ENCODE measurements at places on chromosomes 7 and 10.

- DNase-seq, result no peak
These were observed 476.2 kb downstream of the GRM8 start for GRCh38 chr7:126776498-126776897.

DNA sequence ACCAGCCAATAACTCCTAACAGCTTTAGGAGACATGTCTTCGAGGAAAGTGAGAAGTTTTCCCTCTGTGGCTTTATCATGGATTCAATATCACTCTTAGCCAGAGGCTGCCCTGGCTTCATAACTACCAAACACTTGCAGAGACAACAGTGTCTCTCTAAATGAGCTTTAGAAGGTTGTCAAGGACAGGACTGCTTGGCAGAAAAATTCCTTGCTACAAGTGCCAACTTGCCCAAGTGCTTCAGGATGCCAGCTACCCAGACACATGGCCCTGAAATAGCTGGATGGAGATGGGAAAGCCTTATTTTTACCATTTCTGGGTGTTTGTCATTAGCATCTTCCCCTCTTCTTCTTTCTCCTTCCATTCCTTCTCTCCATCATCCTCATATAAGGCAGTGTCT lies 137.1 kb upstream of the MDFIC start:
- no peak for DNase-seq

- no peak for DNase-seq
These were observed 711 bp downstream of the NAMPT start for GRCh38 chr7:106283831-106284713.

DNA sequence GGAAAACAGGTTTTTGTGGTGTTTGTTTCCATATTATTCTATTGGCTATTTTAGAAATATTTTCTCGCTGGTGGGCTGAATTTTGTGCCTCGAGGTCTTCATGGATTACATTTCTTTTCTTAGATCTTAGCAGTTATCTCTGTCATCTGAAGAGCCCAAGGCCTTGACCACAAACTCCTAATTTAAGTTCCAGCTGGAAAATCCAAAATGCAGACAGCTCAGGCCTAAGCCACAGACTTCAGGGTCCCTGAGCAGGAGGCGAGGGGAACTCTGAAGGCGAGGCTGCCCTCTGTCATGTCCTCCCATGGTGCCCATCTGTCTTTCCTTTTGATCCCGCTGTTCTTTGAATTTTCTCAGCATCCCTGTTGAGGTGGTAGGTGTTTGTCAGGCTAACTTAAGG lies 14.3 kb downstream of the DENND10 start:
- no peak for DNase-seq

DNA sequence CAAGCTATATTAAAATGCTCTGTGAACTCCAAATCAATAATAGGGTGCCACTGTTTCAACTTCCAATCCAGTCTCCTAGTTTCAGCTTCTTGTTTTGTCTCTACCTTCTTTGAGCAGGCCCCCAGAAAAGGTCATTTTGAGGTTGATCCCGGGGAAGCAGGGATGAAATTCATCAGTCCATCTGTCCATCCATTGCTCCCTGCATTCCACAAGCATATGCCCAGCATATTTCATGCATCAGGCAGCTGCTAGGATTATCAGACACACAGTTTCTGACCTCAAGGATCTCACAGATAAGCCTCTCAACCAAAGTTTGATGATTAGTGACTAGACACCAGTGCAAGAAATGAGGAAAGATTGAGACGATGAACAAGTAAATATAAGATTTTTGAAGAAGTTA lies 186.6 kb upstream of the PDE1C start:
- DNase-seq, result no peak

- DNase-seq, result no peak
These were observed 8.0 kb upstream of the ALDH18A1 start for GRCh38 chr10:95664543-95664942.

- no peak for DNase-seq
These were observed 554 bp downstream of the FRA10AC1 start for GRCh38 chr10:93701866-93702209.

- no peak for DNase-seq
These were observed 39.3 kb downstream of the UBE3C start for GRCh38 chr7:157177983-157178381.

- DNase-seq, result no peak
These were observed 111.2 kb downstream of the SPAG6 start for GRCh38 chr10:22456486-22456885.

GRCh38 chr10:61398366-61399129 lies 54.6 kb downstream of the TMEM26 start:
- DNase-seq, result no peak

GRCh38 chr10:121823993-121824463 lies 103.8 kb downstream of the ATE1 start:
- DNase-seq, result no peak

- DNase-seq, result no peak
These were observed 188.6 kb downstream of the RPS24 start for GRCh38 chr10:78222096-78222790.

DNA sequence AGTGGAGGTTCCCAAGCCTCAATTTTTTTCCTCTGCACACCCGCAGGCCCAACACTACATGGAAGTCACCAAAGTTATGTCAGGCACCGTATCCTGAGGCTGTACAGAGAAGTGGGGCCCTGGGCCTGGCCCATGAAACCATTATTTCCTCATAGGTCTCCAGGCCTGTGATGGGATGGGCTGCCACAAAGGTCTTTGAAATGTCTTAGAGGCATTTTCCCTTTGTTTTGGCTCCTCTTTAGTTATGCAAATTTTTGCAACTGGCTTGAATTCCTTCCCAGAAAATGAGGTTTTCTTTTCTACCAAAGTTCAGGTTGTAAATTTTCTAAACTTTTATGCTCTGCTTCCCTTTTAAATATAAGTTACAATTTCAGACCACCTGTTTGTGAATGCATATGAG lies 365.2 kb downstream of the HGF start:
- DNase-seq, result no peak

DNA sequence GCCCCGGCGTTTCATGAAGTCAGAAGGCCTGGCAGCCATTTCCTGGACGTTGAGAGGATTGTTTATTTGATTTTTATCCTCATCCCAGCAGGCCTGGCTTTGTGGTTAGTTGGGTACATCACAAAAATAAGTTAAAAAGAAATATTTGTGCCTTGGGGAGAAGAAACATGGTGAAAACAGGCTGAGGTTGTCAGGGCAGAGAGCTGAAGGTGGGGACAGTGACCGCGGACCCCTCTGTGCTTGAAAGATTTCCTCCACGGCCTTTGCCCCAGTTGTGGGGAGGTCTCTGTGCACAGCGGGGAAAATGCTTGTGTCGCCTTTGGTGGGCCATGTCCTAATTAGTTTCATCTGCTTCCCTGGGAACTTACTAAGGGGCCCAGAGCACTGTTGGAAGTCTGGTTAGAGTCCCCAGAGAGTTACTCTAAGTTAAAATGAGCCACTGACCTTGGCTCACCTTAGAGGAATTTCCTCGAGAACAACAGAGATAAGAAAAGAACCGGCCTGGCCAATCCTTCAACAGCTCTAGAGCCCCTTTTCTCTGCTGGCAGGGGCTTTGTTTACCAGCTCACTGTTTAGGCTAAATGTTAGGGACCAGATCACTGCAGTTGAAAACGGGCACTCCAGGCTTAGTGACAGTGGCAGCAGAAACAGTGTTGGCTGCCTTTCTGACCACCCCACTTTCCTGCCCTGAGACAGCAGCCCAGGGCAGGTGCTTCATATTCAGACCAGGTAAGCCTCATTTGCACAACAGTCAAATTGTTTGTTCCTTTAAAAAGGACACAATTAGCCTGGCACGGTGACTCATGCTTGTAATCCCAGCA lies 37.9 kb downstream of the CRCP start:
- no peak for DNase-seq

- DNase-seq, result no peak
These were observed 33.5 kb upstream of the TARP start for GRCh38 chr7:38306914-38307313.

DNA sequence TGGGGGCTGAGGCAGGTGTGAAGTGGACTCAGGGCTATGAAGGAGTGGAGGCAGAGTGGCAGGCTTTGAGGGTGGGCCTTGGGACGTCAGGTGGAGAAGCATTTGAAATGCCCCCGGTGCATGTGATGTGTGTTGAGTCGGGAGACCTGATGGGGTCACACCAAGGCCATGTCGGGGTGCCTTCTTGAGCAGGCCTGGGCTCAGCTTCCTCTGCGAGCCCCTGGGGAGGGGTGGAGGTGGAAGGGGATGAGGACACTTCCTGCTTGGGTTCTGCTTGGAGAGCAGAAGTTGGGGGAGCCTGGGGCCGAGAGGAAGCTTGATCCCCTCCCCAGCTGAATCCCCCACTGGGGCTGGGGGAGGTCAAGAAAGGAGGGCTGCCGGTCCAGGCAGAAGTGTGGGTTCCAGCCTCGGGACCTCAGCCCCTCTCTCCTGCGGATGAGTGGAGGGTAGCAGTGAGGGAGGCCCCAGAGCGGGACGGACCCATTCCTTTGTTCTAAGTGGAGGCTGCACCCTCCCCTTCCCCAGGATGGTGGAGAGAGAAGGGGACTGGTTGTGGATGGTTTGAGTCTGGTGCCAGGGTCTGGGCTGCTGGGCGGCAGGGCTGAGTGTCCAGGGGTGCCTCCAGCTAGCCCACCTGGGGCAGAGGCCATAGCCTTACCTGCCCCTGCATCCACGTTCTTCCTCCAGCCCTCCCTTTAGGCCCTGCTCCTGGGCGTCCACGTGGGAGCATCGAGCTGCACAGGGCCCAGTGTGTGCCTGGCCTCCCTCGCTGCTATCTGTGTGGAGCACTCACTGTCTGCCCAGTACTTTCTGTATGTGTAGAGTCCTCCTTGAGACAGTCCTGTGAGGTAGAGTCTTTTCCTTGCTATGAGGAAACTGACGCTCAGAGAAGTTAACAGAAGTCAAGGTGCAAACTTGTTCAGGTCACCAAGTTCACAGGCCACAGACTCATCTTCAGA lies 36.7 kb downstream of the PRF1 start:
- DNase-seq, result no peak
